Osteoblast (primary cell): ENCODE measurements at places on chromosomes 13 and 19.

DNA sequence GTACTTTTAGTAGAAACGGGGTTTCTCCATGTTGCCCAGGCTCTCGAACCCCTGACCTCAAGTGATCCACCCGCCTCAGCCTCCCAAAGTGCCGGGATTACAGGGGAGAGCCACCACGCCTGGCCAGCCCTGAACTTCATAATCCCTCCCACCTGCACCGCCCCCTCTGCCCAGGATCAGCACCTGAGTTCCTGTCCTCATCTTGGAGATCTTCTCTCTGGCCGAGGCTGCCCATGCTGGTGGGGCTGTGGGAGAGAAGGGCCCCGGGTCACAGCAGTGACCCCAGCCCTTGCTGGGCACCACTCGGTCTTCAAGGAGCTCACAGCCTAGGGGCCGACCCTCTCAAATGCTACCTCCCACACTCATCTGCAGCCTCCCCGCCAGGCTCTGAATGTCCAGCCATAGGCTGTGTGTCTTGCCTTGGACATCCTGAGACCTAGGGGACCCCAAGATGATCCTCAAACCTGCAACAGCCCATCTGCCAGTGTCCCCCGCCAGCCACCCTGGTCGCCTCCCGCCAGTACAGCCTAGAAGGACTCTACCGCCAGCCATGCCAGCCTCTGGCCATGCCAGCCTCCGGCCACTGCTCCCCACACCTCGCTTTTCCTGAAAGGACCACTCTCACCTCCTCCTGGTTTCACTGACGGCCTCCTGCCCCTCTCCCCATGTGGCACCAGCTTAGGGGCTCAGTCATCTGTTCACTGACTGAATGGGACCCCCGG, 1.5 kb downstream of the ATP8B3 start:
- DNase-seq: no peak

DNA sequence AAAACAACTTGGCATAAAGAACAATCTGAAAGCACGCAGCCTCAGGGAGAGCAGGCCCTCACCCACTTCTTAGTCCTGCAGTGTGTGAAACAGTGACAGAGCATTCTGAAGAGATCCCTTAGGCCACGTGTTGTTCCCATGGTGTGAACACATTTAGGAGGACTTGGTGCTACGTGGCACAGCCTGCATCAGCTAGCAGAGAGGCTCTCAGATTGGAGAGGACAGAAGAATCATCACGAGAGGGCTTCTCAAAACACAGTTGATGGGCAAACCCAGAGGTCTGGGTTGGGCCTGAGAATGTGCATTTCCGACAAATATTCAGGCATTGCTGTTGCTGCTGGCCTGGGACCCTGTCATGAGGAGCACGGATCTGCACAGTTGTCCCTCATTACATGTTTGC, 26.1 kb upstream of the TFDP1 start:
- DNase-seq: peak; percentile 79

DNA sequence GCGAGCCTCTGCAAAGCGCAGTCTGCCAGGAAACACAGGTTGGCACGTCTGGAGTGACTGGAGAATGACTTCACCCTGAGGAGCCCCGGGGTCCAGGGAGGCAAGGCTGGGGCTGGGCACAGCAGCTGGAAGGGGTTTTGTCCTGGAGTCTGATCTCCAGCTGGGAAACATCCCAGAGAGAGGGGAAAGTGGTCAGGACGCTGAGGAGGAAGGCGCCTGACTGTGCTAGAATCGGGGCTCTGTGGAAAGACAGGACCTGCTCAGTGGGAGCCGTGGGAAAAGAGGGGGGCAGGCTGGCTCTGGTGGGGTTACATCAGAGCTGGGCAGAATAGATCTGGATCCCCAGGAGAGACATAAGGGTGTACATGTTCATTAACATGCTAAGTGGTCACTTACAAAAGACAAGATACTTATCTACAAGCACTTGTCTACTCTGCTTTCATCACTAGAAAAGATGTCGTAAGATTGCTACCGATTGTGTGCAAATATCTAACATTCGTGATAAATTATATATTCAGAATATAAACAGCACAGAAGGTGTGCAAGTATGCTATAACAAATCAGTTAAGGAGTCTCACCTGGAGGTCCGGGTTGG, 106.6 kb downstream of the COL4A1 start:
- no peak for DNase-seq

DNA sequence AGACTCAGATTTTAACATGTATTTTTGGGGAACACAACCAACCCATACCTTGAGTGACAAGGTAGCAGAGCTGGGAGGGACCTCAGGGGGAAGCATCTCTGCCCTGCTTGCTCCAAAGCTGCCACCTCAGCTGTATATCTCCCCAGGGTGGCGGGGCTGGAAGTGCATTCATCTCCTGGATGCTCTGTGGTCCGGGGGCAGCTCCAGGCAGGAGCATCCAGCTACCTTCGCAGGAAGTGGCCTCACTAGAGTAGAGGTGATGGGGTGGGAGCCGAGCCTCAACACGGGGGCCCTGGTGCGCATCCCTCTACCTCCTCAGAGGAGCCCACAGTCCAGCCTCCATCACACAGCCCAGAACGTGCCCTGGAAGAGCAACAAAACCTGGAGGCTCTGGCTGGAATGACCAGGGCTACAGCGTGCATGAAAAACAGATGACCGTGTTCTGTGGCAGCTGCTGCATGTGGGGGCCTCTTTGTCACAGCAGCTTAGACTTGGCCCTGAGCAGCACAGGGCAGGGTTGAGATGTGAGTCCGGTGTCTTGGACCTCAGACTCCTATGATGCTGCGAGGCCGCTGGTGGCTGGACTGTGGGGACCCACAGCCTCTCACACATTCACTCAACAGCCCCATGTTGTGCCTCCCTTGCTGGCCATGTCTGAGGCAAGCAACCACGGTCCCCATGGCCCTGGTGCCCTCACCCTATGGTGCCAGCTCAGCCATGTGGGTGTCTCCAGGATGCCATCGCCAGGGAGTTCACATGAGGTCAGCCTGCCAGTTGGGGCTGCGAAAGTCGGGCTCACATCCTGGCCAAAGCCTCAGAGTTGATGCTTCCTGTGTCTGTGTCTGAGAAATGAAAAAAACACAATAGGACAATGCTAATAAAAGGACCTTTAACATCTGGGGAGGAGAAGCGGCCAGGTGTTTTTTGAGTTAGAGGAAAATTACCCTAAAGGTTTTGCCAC, 17.1 kb upstream of the GAS6 start:
- DNase-seq: peak; percentile 90

GRCh38 chr13:101698400-101698799, 245.9 kb downstream of the ITGBL1 start:
- DNase-seq: no peak

DNA sequence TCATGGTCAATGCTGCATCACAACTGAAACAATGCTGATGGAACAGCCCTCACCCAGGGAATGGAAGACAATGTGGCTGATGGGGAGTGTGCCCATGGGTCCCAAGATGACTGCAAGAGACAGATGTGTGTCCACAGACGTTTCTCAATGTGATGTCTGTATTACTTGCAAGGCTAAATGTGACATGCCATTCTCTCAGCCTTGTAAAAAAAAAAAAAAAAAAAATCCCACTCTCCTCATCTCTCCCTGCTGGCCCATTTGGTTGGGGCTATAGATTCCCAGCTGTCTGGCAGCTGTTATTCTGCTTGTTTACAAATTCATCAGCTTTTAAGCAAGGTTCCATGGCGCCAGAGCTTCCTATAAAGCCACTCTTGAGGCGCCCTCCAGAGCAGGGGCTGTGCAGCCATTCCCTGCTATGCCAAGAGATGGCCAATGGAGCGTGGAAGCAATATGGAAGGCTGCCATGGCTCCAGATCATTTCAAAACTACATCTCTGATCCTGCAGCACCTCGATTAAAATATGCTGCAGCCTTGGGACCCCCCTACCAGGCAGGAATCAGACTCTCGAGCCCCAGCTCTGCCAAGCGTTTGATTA, 294.8 kb downstream of the FOXO1 start:
- no peak for DNase-seq

DNA sequence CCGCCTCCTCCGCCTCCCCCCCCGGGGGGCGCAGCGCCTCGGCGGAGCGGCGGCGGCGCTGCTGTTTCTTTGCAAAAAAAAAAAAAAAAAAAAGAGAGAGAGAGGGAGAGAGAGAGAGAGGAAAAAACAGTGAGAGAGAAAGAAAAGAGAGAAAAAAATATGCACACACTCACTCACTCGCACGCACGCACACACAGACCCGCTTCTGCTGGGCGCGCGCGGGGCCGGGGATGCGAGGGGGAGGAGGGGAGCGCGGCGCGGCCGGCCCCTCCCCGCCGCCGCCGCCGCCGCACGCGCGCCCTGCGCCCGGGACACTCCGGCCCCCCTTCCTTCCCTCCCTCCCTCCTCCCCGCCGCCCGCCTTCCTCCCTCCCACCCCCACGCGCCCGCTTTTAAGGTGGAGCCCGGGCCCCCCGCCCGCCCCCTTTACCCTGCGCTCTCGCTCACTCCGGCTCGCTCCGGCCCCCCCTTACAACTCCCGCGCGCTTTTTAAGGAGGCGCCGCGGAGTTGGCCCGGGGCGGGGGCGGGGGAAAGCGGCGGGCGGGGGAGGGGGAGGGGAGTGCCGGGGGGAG, at the start of gene SAMD1:
Gene SAMD1, minus strand, starts transcription at position 243 of the 572 bp plus-strand sequence.
- peak; percentile 99 for DNase-seq

DNA sequence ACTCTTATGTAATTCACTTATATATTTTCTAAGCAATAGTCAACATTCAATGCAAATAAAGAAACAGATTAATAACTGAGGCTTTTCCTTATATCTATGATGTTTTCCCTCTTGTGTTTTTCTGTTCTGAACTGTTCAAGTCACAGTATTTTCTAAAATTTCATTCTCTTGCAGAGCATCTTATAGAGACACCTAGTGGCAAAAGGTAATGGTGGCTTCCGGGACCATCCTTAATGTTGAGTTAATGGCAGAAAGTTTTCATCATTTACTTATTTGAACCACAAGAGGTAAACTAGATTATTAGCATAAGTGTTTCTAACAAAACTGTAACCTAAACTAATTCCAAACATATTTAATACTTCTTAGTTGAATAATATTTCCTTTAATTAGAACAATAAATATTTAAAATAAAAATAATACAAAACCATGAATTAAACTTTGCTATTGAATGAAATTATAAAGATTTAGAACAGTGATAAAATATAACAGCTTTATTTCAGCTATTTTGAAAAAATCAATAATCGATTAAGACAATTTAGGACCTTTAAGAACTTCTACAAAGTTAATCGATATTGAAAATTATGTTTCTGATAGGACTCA, 1.7 kb upstream of the SLITRK5 start:
- DNase-seq: no peak

DNA sequence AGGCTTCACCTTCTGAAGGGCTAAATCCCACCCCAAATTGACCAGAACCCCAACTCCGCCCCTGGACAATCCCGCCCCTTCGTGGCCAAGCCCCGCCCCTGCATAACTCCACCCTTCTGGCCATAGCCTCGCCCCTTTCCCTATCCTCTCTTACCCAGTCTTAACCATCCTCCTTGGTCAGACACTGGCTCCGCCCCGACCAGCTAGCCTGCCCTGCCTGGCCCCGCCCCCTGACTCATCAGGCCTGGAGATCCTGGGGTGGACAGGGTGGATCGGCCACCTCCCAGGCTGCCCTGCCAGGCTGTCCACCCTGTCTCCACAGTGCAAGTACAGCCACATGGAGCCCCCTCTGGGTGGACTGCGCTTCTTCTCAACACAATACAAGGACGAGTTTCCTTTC, 8.0 kb upstream of the ZNF358 start:
- DNase-seq: peak; percentile 98

GRCh38 chr19:11279505-11280236, 16.3 kb upstream of the TSPAN16 start:
- DNase-seq: peak; percentile 58

DNA sequence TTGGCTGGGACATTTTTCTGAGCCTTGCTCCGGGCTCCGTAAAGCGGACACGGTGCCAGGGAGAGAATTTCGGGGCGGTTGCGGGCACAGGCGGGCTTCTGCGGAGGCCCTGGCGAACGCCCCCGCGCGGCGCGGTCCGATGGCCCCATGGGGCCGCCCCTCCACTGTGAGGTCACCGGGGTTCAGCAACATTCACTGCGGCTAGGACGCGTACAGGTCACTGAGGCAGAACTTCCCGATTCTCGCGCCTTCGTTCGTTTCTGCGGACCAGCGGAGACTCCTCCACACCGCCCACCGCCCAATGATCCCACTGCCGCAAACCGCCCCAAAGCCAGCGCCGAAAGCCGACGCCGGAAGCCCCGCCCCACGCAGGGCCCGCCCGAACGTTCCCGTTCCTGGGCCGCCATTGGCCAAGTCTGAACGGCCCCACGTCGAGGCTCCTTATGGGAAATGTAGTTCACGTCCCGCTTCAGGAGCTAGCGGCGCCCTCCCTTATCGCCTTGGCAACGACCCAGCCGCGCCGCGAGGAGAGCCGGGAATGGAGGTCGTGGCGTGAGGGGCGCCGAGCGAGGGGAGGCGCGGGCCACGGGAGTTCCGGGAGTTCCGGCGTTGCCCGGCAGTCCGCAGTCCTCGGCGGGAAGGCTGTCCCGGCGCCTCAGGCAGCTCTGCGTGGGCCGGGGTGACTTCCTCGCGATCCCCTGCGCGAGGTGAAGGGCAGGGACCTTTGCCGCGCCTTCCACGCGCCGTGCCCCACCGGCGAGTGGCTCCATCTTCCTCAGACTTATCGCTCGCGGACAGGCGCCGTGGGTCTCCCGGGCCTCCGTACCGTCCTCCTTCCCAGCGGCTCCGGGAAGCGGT, at the start of gene ZNF584:
Gene ZNF584, plus strand, starts transcription at position 498 of the 858 bp plus-strand sequence. CDS start 499 bp downstream, outside the sequence.
- DNase-seq: peak; percentile 99

- peak; percentile 66 for DNase-seq
Measured at GRCh38 chr13:30908416-30908980, 2.4 kb downstream of the MEDAG start.

DNA sequence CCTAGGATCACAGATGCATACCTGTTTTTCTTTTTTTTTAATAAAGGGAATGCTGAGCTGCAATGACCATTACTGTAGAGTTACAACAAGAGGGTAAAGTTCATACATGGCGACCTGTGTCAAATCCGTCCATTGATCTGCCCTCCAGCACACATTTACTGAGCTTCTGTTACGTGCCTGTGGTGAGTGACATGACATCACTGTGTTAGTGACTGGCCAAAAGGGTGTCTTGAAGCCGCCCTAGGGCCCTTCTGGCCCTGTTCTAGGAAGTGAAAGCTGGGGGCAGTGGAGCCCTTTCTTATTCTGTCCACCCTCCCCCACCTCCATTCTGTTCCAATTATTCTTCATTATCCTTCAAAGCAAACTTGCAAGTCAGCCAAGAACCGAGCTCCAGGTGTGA, 66.3 kb downstream of the ZIC5 start:
- no peak for DNase-seq

GRCh38 chr13:33645591-33646554, 172.1 kb upstream of the RFC3 start:
- DNase-seq: no peak

- peak; percentile 100 for DNase-seq
Measured at GRCh38 chr19:42325308-42325895, at the start of gene MEGF8. Gene MEGF8 (plus strand): TSS chr19:42325635. CDS start chr19:42326244, 609 bp downstream.

- peak; percentile 71 for DNase-seq
Measured at GRCh38 chr19:30070198-30070967, 128.3 kb downstream of the URI1 start.
